ENCODE measurements at places on chromosomes 4 and X.

DNA sequence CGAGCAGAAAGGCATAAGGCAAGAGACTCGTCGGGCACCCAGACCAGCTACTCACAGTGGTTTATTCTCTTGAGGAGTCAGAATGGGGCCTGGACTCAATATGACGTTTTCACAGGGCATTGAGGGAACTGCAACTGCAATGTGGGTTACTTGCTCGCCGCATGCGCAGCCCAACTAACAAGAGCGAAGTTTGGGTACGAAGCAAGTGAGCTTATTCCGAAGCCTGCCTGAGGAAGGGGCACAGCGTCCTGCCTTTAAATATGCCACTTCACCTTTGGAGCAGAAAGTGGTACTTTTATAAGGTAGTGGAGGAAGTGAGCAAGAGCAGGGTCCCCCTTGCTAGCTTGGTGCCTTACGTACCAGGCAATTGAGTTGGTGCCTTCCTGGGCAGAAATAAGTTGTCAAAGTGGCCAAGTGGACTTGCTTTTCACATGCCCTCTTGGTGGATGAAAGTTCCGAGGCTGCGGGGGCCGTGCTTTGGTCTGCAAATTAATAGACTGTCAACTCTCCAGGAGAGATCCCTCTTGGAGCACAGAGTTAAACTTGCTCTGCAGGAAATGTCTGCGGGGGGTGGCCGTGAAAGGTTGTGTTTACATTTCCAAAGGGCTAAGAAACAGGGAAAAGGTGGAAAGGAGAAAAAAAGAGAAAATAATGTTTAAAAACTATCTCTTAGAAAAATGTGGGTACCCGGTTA is 480.4 kb downstream of the TRIML1 start:
- DNase-seq: no peak

- no peak for DNase-seq
Measured at GRCh38 chrX:9327747-9328145, 137.1 kb upstream of the TBL1X start.

DNA sequence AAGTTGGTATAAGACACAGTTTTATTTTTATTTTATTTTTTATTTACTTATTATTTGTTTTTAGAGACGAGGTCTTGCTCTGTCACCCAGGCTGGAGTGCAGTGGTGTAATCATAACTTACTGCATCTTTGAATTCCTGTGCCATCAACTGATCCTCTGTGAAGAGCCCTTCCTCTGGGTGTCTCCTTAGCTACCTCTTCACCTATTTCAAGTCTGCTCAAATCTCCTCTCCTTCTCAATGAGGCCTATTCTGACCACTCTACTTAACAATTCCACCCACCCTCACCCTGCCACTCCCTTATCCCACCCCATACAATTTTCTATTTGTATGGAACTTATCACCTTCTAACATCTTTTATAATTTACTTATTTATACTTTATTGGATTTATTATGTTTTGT is 183.4 kb downstream of the PPP3CA start:
- DNase-seq: no peak

GRCh38 chr4:96936886-96937285 is 1097.0 kb downstream of the PDHA2 start:
- no peak for DNase-seq

GRCh38 chr4:92522356-92522755 is 218.6 kb downstream of the GRID2 start:
- no peak for DNase-seq

DNA sequence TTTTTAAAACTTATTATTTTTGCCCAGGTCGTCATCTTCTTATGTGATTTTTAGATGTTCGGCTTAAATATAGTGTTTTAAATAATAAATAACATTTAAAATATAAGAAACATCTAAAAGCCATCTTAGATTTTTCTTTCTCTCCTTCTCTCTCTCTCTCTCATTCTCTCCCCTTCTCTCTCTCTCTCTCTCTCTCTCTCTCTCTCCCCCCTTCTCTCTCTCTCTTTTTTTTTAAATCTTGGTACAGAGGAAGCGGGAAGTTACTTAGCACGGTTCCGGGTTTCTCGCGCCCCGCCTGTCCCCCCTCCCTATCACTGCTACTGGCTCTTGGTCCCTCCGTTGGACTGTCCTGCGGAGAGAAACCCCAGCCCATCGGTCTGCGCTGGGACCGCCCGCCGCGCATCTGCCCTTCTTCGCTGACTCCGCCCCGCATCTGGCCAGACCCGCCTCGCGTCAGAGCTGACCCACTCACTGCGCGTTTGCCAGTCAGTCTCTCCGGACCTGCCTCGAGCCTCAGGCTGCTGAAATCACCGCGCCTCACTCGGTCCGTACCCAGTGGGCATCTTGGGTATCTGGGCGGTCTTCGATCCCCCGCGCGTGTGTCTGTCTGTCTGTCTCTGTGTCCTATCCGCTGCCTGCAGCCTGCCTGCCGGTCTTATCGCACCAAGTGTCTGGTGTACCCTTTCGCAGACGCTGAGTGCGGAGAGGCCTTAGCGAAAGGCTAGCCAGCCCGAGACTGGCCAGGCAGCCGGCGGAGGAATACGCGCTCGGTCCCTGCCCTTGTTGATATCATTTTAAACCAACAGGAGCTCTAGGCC is at the start of gene PABPC5:
Gene PABPC5, plus strand, starts transcription at position 489 of the 818 bp plus-strand sequence. CDS start 739 bp downstream, outside the sequence.
- no peak for DNase-seq

DNA sequence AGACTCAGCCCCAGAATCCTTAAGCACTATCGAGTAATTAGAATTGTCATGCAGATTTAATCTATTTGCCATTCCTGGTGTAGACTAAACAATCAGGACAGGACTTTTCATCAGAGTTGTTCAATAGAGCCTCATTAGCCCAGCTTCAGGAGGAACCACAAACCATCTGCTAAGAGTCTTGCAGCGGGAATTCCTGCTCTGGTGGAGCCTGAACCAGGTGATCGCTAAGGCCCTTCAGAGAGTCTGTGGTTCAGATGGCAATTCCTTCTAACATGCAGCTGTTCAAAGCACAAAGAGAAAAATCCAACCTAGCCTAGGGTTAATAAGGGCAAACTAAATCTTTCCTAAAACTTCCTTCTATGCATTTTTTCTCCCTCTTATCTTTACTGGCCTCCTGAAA is 119.1 kb upstream of the CPEB2 start:
- DNase-seq: no peak

DNA sequence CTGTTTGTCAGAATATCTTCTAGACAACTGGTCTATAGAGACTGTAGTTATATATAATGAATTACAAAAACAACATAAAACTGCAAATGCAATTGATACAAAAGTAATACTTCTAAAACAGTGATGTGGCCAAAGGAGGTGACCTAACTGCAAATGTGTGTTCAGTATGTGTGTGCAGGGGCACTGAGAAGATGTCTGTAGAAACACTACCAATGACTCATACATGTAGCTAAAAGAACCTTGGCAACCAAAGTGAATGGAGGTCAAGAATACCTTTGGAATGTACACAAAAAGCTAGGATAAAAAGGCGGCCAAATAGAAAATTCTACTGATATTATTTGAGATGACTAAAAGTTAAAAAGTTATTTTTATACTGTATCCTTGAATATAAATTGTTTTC is 261.8 kb downstream of the CAMK2D start:
- DNase-seq: no peak

GRCh38 chr4:152009031-152009670 is 248.3 kb upstream of the GATB start:
- DNase-seq: no peak

DNA sequence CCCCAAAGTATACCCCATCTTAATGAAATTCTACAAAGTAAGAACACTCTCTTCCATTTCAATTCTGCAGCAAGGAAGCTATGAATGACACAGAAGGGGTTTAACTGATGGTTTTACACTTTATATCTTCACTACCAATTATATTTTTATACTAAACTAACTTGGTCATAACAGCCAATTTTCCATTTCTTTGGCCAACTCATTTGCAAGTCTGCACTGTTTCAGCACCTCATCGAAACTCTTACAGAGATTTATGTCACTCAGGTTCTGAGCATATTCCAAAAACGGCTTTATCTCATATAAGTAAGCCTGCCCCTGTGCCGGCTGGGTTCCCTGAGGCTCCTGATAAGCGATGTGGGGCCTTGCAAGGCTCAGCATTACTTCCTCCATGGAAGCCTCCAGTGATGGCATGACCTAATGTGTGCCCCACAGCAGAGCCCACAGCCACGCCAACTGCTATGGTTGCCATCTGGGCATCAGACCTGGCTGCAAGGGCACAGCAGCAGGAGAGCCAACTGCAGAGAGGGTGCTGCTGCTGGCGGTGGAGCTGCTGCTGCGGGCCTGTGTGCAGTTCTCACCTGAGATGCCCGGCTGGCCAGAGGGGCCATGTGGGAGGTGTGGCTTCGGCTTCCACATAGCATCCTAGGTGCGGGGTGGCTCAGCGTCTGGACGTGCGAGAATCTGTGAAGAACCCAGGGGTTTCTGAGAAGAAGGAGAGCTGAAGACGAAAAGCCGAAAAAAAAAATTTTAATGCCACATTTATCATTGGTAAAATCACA is 13.4 kb upstream of the IBSP start:
- no peak for DNase-seq

- no peak for DNase-seq
Measured at GRCh38 chrX:66005830-66006449, 33.9 kb downstream of the VSIG4 start.

DNA sequence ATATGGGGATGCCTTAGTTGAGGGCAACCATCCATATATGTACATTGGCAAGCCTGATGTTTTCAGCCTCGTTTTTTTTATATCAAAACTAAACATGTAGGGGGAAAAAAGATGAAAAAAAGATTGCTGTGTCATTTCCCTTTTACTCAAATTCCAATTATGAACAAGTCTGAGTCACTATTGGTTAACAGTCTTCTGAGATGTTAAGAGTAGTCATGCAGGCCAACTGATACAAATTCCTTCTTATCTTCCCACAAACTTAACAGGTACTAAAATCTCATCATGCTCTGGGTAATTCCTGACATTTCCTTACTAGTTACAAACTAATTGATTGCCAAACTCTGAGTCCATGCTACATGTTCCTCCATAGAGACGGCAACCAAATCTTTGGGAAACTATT is 222.1 kb downstream of the FRMPD4 start:
- no peak for DNase-seq

DNA sequence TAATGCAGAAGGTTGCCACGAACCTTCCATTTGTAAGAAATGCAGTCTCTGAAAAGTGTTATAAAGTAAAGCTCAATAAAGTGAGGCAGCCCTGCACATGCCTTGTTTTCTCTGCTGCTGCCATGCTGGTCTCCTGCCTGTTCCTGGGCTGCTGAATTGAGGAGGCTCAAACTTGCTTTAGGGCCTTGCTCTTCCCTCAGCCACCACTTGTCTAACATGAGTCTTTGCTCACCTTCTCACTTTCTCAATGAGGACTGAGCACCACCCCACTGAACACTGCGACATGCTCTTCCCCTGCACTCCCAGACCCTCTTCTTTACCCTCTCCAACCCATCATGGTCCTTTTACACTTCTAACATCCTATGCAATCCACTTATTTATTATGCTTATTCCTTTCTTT is 25.2 kb upstream of the MFAP3L start:
- no peak for DNase-seq

DNA sequence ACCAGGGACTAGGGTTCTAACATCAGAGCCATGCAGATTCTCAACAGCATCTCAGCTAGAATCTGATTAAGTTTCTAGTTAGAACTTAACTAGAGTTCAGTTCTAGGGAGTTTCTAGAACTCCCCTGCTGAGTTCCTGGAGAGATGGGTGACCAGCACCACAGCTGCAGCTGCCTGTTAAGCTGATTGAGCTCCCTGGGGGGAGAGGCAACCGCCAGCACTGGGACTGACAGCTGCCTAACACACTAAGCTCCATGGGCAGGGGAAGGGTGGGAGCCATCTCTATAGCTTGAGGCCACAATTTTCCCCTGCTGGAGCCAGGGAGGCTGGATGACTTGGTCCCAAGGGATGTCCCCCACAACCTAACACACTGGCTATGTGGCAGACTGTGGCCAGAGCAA is 84.2 kb downstream of the CHIC1 start:
- DNase-seq: no peak

DNA sequence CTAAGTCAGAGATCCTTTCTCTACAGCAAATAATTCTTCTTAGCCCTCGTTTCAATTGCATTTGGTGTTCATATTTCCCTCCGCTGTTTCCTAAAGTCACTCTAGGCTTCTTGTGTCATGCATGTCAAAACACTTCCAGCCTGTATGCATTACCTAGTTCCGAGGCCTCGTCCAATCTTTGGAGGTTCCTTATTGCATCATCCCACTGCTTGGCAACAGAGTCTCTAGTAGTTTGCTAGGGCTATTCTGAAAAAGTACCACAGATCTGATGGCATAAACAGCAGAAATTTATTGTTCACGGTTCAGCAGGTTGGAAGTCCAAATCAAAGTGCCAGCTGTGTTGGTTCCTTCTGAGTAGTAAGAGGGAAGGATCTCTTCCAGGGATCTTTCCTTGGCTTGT is 5.9 kb downstream of the H2BW2 start:
- no peak for DNase-seq

DNA sequence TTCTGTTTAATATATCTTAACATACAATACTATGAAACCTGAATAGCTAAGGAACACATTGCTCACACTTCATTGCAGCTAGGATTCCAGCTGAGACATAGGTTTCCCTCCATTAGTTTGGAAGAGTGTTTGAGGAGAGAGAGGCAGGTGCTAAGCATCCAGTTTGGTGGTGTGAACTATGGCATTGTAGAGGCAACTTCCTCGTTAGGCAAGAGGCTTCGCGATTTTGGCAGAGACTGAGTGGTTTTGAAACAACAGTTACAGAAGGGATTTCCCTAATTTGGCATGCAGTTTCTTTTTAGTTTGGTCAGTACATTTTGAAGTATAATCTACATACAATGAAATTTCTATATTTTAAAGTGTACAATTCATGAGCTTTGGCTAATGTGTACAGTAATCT is 117.1 kb upstream of the BMP3 start:
- no peak for DNase-seq

DNA sequence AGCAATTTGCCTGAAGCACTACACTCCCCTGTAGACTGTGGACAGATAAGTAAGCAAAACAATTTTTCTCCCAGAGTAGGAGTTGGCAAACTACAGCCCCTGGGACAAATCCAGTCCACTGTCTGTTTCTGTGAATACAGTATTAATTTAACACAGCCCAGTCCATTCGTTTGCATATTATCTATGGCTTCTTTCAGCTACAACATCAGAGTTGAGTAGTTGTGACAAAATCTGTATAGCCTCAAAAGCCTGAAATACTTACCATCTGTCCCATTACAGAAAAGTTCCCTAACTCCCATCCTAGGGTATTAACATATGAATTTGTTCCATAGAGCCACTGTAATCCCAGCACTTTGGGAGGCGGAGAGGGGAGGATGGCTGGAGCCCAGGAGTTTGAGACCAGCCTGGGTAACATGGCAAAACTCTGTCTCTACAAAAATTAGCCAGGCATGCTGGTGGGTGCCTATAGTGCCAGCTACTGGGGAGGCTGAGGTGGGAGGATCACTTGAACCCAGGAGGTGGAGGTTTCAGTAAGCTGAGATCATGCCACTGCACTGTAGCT is 53.0 kb downstream of the AMELX start:
- no peak for DNase-seq

DNA sequence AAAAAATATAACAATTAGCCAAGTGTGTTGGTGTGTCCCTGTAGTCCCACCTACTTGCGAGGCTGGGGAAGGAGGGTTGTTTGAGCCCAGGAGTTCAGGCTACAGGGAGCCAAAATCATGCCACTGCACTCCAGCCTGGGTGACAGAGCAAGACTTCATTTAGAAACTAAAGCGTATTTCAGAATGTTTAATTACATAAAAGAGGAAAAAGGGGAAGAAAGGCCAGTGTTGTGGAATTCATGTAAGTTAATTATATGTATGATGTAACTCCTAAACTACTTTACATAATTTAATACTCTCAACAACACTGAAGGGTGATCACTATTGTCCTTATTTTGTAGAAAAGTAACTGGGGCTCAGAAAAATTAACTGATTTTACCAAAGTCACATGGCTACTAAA is 67.2 kb upstream of the HOPX start:
- no peak for DNase-seq

GRCh38 chr4:98555798-98556445 is 102.5 kb downstream of the TSPAN5 start:
- no peak for DNase-seq

Data from stimulated activated CD8-positive, alpha-beta memory T cell treated with anti-CD3 and anti-CD28 coated beads, Interleukin-7, amount 100 ng/mL, for 1 hour (primary cell).